T-helper 2 cell (primary cell): ENCODE measurements at places on chromosomes 1 and 21.
A peak's percentile ranks its signal among the peaks of the same experiment; 100 is the strongest.

- no peak for DNase-seq
These were observed 8.9 kb upstream of the CTSE start for GRCh38 chr1:206032380-206033140.

- no peak for DNase-seq
These were observed 8.3 kb downstream of the OXCT2 start for GRCh38 chr1:39762550-39763540.

DNA sequence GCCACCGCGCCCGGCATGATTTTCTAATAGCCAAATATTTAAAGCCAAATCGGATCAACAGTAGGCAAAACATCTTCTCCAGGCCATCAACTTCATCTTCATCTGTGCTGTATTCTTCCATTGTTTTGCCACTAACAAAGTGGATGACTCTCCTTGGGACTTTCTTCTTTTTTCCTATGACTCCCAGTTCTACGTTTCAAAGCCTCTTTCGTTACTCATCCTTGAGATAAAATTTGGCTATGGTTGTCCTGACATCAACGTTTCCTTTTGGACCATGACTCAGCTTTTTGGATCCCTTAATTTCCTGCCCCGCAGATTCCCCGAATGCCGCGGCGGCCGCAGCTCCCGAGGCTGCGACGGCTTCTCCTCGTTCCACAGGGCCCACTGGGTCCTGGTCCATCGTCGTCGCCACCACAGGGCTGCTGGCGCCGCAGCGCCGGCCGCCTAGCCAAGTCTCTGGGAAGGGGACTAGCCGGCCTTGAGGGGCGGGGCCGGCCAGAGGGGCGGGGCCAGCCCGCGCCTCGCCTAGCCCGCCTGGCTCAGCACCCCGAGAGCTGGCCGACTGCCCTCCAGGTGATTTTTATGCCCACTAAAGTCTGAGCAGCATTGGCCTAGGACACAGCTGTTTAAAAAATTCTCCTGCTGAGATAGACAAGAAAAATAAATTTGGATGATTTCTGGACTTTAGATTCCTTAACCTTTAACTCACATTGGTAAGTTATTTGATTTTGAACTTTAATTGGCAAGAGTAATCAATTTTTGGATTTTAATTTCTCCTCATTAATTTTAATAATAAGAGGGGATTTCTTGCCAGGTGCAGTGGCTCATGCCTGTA is 93.9 kb downstream of the ADCY10 start:
- DNase-seq = no peak

- DNase-seq = no peak
These were observed 38.0 kb upstream of the FOXO6 start for GRCh38 chr1:41323243-41323642.

GRCh38 chr1:117817629-117818028 is 111.8 kb downstream of the GDAP2 start:
- no peak for DNase-seq

- no peak for DNase-seq
These were observed 42.8 kb upstream of the CACNA1E start for GRCh38 chr1:181440510-181440909.

DNA sequence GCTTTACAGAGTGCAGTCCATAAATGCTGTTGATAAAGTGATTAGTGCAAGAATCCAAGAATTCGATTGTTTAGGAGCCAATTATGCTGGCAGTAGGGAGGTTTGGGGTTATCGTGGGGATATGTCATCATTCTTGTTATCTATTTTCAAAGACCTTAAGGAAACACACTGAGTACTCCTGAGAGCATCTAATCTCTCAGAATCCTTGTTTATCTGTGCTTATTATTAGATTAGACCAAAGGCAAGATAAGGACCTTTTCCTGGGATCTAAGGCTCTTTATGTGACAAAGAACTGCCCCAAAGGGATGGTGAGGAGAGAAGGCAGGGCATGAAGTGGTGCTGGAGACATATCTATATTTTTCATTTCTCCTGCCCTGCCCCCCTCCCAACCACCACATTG is 139.1 kb downstream of the TSEN15 start:
- no peak for DNase-seq

- no peak for DNase-seq
These were observed 15.6 kb upstream of the FAAP20 start for GRCh38 chr1:2210084-2210653.

- no peak for DNase-seq
These were observed 19.8 kb upstream of the UAP1 start for GRCh38 chr1:162541619-162542141.

DNA sequence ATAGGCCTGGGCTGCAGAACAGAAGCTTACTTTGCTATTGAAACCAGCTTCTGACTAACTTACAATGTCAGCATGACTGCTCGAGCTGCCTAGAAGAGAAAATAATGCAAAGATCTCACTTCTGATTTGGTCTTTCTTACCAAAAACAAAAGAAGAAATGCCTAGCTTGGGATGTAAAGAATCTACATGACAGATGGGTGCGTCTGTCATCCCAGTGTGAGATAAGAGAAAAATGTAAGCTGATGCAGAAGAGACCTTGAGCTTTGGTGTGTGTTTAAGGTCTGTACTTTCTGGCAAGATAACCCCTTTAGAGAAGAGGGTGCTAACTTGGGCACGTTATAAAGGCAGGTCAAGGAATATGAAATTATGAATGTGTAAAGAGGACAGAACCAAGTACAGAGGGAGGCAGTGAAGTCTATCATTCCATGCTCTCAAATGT is 3.6 kb downstream of the FAM20B start:
- DNase-seq = no peak

GRCh38 chr1:30519201-30519763 is 204.1 kb downstream of the MATN1 start:
- no peak for DNase-seq

- DNase-seq = peak; percentile 88
These were observed 87.8 kb downstream of the PRKAB2 start for GRCh38 chr1:147084273-147085096.

- DNase-seq = no peak
These were observed 18.1 kb upstream of the PGD start for GRCh38 chr1:10380594-10381275.

DNA sequence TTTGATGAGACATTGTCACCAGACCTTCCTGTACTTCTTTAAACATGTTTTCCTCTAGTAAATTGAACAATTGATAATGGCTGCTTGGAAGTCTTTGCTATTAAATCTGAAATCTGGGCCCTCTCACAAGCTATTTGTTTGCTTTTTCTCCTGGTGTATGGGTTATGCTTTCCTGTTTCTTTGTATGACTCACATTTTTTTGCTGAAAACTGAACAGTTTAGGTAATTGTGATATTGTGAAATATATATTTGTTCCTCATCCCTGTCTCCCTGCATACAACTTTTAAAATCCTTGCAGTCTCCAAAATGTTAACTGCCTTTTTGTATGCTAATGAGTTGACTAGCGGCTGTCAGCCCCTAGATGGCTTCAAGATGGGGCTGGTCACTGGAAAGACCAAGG is 61.6 kb downstream of the MAP3K21 start:
- DNase-seq = no peak

- DNase-seq = peak; percentile 50
These were observed 20.0 kb upstream of the RNF19B start for GRCh38 chr1:32984455-32985171.

DNA sequence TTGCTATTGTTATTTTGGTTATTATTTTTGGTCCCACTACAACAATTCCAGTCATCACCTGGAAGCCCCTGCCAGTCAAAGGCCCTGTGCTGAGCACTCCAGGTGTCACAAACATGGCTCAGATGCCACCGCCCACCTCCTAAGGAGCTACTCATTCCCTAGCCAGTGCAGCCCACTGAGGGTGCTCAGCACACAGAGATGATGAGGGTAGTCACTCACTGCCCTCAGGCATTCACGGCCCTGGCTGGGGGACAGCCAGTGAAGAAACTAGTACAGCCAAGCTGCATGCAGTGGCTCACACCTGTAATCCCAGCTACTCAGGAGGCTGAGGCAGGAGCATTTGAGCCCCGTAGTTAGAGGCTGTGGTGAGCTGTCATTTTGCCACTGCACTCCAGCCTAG is 42.3 kb downstream of the NIPAL3 start:
- no peak for DNase-seq

DNA sequence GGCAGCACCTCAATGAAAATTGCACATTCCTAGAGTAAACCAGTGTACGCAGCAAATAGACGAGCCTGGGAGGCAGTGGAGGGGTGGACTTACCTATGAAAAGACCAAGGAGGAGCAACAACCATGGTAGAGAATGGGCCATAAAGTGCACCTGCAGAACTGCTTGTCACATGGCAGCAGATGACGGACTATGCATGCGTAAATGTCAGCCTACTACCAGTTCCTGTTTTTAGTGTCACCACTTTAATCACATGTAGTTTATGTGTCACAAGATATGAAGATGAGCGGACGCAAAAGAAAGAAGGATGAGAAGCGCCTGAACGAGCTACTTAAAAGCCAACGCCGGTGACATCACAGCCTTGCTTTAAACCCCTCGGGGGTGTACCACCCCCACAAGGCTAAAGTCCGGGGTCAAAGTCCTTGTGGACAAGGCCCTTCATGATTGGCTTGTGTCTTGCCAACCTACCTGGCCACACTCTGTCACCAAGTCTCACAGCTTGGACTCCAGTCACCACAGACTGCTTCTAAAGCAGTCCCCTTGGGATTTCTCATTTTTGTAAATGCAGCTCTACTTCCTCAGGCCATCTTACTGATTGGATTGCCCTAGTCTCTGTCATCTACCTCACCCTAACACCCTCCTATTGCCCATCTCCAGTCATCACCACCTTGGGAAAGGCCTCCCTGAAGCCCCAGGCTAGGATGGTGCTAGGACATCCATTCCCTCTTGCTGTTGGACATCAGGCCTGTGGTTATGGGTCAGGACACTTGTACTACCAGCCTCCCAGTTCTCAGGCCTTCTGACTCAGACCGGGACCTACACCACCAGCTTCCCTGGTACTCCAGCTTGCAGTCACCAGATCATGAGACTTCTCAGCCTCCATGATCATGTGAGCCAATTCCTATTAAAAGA is 6.0 kb upstream of the LY9 start:
- DNase-seq = no peak

DNA sequence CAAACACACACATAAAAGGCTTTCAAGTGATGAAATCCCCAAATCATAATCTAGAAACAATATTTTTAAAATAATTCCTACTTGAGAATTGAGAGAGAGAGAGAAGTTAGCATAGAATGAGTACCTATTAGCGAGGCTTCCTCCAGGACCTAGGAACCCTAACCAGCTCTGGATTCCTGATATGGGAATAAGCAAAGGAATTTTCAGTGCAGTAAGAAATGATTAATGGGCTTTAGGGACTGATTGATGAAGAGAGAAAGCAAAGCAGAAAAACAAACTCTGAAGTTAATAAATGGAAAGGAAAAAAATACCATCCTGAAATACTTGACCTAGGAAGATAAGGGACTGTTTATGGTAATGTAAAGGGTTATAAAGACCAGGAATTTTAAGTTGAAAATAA is 60.6 kb downstream of the WARS2 start:
- DNase-seq = no peak

GRCh38 chr1:109771712-109772657 is 8.3 kb upstream of the EPS8L3 start:
- no peak for DNase-seq
